ENCODE measurements at places on chromosomes 11 and 22.

- DNase-seq: no peak
Observed at GRCh38 chr11:11821899-11822298, 19.9 kb upstream of the USP47 start.

- DNase-seq: no peak
Observed at GRCh38 chr11:62905296-62905695, 15.9 kb downstream of the CHRM1 start.

- no peak for DNase-seq
Observed at GRCh38 chr11:101051677-101052076, 77.9 kb downstream of the PGR start.

GRCh38 chr11:109303342-109303741 is 118.6 kb upstream of the C11orf87 start:
- DNase-seq: no peak

DNA sequence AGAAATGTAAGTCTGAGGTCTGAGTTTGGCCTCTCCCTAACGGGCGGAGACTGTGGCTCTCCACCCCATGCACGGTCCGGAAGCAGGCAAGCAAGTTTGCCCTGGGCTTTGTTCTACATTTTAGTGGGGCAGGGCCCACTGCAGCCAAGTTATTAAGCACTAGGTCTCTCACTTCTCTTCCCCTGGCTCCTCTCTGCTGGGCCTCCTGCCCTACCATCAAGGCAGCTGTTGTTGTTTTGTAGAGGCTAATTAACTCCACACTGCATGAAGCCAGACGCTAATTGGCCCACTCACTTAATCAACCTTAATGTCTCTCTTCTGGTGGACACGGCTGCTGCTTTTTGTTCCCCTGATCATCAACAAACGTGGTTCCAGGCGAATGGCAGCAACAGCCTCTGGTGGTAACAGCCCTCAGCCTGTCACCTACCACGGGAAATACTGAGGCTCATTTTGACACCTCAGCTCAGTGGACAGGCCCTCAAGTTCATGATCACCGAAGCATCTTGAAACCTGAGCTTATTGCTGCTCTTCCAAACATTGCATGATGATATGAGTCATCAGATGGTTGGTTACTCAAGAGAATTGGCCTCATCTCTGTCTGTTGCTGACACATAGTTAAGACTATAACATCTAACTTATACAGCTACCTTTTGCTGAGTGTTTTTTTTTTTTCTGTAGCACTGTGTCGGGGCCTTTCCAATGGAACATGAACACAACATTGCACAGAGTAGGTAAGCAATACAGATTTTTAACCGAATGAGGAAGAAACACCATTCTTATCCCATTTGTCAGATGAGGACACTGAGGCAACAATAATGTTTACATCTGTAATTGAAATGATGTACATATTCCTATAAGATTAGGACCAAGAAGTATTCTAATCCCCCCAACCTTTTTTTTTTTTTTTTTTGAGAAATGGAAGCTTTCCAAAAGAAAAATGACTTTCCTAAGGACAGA is 20.8 kb upstream of the LMO2 start:
- DNase-seq: no peak

GRCh38 chr11:64294774-64295173 is 3.7 kb downstream of the KCNK4 start:
- DNase-seq: no peak

GRCh38 chr11:119416606-119417580 is 6.1 kb downstream of the THY1 start:
- DNase-seq: no peak

GRCh38 chr11:62689421-62690183 is at the start of gene LRRN4CL:
TSS of gene LRRN4CL (minus strand) at chr11:62689530. CDS start at chr11:62688508, 1,022 bp downstream.
- DNase-seq: no peak

GRCh38 chr22:46934172-46934745 is 171.8 kb downstream of the TBC1D22A start:
- DNase-seq: no peak

- DNase-seq: no peak
Observed at GRCh38 chr11:35683728-35684339, 21.3 kb downstream of the TRIM44 start.

DNA sequence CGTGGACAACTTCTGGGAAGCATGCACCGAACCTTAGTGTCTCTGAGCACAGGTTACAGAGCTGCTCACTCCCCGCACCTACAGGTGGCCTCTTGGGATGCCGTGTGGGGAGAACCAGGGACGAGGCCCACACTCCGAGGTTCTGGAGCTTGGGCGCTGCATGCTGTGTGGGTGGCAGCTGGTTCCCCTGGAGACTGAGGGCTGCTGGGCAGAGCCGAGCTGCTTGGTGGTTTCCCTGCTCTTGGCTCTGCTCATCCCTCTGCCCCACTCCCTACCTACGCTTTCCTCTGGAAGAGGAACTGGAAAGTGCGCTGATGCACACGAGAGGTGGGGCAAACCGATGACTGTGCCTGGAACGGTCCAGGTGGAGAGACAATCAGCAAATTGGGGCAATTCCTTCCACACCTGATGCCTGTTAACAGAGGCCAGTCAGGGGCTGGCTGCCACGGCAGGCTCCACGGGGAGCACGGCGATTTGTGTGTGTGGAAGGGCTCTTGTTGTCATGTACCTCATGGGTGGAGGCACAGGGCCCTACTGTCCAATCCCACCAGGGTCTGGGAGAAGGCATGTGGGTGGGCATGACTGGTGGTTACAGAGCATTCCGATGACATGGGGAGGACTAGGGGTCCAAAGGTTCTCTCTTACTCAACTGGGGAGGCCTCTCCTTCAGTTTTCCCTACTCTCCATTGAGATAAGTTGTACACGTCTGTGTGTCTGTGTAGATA is 60.9 kb downstream of the ST14 start:
- DNase-seq: no peak
